ENCODE measurements at places on chromosomes 3 and 15.

DNA sequence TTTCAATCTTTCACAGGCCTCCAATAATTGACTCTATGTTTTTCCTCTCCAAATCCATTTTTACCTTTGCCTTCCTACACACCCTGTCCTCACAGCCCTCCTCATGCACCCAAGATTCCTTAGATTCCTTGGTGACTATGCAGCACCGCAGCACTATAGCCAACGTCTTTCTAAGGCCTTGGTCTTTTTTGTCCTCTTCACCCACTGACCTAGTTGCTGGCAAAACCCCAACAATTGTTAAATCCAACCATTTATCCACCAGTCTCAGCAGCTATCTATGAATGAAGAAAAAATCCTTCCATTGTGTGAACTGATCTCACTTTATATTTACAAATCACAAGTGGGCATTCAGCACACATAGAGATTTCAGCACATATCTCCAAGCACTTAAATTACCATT lies 203.9 kb downstream of the VGLL3 start:
- no peak for DNase-seq

- no peak for DNase-seq
Measured at GRCh38 chr3:56980798-56981390, 79.6 kb upstream of the SPATA12 start.

DNA sequence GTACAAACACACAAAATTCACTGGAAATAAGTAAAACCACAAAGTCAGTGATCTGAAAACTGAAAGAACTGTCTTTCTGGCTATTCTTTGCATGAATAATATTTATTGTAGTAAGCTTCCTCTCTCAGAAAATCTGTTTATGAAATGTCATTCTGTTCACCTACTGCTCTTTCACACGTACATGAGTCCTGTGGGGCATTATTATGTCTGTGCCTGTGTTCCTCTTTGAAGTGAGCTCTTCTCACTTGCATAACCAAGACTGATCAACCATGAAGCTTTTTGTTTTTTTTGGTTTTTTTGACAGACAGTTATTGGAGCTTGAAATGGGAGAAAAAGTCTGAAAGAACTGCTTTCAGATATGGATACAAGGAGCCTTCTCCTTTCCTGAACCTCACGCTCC lies 195.8 kb downstream of the PLCH1 start:
- DNase-seq = no peak

GRCh38 chr3:183013856-183014255 lies 33.5 kb upstream of the DCUN1D1 start:
- DNase-seq = no peak

DNA sequence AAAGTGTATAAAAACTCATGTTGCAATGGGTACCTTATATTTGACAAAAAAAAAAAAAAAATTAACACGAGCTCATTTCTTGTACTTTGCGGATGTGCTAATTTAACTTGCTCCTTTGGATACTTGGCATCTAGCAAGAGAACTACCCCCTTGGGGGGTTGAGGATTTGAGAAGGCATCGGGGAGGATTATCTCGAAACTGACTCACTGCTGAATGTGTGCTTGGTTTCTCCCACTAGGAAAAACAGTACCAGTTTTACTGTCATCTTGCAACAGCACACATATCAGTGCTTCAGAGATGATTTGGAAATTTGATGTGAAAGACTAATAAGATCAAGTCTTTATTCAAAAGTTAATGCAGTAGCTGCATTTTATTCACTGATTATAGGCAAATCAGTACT lies 891 bp downstream of the EXOG start:
- DNase-seq = no peak

- DNase-seq = no peak
Measured at GRCh38 chr15:75214293-75215096, 12.8 kb downstream of the C15orf39 start.

DNA sequence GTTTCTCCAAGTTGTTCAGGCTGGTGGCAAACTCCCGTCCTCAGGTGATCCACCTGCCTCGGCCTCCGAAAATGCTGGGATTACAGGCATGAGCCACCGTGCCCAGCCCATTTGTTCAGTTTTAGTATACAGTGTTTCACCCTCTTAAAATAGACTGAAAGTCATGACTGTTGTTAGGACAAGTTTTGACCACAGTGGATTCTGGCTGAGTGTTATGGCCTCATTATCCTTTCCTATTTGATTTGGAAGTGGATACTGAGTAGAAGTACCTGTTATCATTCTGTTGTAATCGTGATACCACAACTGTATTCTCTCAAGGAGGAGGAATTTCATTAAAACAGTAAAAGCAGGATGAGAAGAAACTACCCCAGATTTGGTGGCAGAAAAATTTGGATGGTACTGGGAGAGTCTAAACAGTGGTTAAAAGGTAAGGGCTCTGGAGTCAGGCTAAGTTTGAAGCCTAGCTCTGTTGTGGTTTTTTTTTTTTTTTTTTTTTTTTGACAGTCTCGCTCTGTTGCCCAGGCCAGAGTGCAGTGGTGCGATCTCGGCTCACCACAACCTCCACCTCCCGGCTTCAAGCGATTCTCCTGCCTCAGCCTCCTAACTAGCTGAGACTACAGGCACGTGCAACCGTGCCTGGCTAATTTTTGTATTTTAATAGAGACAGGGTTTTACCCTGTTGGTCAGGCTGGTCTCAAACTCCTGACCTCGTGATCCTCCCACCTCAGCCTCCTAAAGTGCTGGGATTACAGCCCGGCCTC lies 2.6 kb downstream of the MAP2K1 start:
- DNase-seq = no peak

DNA sequence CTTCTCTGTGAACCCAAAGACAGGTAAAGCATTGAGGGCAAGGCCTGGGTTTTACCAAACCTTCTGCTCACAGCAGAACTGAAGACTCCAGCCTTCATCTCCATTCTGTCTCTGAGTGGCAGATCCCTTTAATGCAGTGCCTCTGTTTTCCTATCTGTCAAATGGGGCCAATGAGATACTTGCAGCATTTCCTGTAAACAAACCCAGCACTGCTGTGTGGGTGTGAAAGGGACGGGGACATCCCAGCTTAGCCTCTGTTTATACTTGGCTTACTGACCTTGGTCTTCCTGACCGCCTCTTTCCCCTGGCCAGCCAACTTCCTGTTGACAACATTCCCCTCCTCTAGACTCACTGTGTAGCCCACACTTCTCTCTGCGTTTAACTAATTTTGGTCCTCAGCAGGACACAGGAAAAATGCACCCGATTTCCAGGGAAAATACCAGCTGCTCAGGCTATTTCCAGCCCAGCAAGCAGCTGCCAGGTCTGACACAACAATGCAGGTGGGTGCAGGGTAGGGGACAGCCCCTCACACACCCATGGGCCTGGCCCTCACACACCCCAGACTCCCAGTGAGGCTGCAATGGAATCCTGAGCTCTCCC lies 105.9 kb upstream of the HERC1 start:
- peak; percentile 88 for DNase-seq

DNA sequence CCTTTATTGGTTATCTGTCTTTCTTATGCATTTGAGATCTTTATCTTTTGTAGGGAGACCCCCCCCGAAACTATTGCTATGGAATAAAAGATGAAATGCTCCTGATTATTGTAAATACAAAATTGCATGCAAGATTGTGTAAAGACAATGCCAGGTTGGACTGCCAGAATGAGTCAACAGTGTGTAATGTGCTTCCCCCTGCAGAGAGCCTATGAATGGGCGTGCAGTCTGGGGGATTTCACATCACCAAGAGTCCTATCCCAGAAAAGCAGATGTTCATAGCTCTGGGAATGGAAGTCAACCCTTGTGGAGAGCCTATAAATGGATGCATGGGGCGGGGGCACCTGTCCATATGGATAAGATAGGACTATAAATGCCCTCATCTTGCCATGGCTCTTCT lies 584.3 kb downstream of the NSUN3 start:
- DNase-seq = peak; percentile 12

DNA sequence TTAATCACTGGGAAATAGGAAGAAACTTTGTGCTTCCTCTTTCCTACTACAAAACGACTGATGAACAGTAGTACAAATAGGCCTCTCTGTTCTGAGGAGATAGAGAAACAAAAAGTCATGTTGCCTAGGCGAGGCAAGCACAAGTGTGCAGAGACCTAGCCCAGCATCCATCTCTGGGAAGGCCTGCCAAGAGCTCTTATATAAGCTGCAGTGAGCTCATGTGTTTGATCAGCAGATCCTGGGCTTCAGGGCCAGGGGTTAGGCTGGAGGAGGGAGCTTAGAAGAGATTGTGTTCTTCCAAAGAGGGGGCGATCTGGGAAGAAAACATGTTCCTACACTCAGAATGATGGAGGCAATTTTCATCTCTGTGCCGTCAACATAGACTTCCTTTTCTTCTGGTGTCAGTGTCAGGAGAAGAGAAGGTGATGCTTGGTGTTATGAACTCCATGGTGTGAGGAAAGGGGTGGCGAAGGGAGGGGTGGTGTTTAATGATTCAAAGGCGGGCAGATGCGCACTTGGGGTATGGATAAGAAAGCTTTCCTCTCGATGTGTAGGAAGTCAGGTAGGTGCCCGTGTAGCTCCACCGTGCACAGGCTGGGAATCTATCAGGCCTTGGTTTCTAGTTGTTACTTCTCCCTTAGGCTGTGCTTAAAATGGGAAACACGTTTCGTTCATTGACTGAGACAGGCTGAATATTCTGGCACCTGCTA lies 29.5 kb upstream of the ETV5 start:
- peak; percentile 15 for DNase-seq

- no peak for DNase-seq
Measured at GRCh38 chr15:45372041-45372995, 6.0 kb downstream of the GATM start.

All from HepG2 (cell line).